ENCODE measurements at places on chromosomes 11 and 22.

- DNase-seq: no peak
Observed at GRCh38 chr11:6599881-6600390, 3.5 kb downstream of the RRP8 start.

DNA sequence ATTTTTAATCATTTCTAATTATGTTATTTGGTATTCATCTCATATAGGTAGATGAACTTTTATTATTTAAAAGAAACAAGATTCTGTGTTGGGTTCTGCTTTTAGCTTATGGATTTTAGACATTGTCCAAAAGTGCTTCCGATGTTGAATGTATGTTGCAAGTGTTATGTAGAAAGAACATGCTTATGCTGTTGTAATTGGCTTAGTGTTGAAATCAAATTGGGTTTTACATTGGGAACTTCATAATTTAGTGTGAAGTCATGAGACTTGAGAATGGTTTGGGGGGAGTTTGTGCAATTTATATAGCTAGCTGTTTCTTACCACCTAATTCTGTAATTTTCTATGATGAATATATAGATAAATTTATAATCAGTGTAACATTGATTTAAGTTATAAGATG is 3.6 kb downstream of the MTMR3 start:
- DNase-seq: no peak

DNA sequence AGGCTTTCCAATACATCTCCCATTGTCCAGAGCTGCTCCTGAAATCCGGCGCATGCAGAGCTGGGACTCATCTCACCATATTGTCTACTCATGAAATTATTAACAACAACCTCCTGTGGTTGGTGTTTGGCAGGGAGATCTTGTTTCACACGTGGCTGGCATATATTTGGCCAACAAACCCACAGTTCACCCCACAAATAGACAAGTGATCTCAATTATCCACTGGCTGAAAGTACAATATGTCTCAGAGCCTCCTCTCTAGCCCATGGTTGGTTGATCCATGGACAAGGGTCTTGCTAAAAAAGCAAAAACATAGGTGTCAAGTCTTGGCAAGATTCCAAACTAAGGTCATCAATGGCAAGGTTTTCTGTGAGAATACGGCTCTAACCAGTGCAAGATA is 386.9 kb downstream of the ETS1 start:
- no peak for DNase-seq

- no peak for DNase-seq
Observed at GRCh38 chr11:97107604-97108003, 717.8 kb downstream of the JRKL start.

- no peak for DNase-seq
Observed at GRCh38 chr22:40190501-40190900, 12.8 kb downstream of the TNRC6B start.

- no peak for DNase-seq
Observed at GRCh38 chr11:62497132-62497801, 49.3 kb downstream of the AHNAK start.

DNA sequence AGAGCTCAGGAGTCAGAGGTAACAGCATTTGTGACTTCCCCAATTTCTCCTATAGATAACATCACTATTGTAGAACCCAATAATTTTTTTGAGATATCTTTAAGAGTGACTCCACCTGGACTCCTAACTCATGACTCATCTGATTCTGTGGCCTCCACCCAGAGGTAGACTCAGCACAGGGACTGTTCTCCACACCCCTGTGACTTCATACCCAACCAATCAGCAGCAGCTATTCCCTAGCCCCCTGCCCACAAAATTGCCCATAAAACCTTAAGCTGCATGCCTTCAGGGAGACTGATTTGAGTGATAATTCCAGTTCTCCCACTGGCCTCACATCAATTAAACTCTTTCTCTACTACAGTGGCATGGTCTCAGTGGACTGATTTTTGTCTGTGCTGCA is 475.4 kb upstream of the FAT3 start:
- no peak for DNase-seq

GRCh38 chr22:42725606-42726355 is 5.1 kb upstream of the A4GALT start:
- DNase-seq: no peak

DNA sequence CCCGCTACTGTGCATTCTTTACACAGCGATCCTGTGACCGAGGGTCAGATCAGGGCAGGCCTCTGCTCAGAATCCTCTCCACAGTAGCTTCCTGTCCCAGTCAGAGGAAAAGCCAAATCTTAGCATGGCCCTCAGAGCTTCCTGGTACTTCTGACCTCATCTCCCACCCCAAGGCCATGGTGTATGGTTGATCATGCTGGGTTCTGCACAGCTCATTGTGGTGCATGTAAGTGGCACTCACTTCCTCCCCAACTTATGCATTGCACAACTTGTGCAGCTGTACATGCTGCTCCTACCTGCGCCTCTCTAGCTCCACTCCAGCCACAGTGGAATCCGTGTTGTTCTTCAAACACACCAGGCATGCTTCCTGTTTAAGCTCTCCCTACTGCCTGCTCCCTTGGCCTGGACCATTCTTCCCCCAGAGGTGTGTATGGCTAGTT is 20.3 kb downstream of the BMAL1 start:
- no peak for DNase-seq

DNA sequence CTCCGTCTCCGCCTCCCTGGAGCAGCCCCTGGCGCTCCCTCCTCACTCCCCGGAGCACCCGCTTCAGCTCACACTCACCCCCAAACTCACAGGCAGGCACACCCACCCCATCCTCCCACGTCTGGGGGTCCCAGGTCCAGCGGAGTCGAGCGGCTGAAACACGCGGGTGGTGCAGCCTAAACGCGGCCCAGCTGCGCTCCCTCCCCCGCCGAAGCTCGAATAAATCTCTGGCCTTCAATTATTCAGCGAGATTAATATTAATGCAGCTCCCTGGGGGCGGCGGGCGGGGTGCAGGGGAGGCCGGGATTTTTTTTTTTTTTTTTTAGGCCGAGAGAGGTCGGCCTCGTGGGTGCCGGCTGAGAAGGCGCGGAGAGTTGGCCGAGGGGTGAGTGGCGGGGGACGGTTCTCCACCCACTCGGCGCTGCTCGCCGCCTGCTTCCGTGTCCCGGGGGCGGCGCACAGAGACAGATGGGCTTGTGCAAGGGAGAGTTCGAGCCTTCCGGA is 524 bp upstream of the SLC1A2 start:
- DNase-seq: no peak

GRCh38 chr22:25758316-25758715 is 16.3 kb downstream of the MYO18B start:
- DNase-seq: no peak

DNA sequence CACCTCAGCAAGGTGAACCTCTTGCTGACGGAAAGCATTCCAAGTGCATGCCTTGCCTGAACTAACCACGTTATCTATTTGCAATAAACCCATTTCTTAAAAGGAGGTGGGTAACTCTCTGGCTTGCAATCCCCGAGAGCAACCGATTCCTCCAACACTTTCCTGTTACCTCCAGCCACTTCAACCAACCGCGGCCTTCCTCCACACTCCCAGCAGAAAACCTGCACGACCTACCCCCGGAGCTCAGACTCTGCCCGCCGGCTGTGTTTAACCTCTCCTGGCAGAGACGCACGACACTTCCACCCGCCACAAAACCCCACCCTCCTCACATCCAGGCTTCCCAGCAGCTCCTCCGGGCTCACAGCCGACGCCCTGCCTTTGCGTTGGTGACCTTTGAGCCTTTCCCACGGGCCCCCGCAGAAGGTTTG is 708 bp downstream of the SCO2 start:
- no peak for DNase-seq

DNA sequence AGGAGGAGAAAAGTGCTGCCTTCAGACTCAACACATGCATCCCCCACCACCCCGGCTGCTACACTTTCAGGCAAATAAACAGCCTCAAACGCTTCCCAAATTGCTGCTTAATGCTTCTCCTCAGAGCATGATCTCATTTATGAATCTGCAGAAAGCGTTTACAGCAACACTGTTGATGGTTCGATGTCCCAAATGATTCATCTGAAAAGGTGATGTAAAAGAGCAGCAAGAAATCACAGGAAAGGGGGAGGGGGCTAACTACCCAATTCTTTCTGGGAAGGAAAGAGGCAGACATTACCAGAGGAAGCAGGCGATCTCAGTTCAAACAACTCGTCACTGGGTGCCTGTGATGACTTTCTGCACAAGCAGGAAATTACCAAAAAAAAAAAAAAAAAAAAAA is 119.6 kb downstream of the TENM4 start:
- DNase-seq: no peak

GRCh38 chr11:86802146-86802545 is 1.8 kb downstream of the PRSS23 start:
- DNase-seq: no peak

DNA sequence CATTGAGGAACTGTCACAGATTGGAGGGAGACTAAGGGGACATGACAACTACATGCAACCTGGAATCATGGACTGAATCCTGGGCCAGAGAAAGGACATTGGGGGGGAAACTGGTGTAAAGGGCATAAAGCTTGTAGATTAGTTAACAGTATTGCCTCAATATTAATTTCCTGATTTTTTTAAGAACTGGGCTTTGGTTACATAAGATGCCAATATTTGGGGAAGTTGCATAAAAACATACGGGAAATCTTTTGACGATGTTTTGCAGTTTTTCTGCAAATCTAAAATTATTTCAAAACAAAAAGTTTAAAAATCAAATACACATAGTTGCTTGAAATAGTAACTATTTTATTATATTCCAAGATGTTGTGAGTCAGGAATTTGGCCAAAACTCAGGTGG is 2.9 kb upstream of the FOLR3 start:
- no peak for DNase-seq

DNA sequence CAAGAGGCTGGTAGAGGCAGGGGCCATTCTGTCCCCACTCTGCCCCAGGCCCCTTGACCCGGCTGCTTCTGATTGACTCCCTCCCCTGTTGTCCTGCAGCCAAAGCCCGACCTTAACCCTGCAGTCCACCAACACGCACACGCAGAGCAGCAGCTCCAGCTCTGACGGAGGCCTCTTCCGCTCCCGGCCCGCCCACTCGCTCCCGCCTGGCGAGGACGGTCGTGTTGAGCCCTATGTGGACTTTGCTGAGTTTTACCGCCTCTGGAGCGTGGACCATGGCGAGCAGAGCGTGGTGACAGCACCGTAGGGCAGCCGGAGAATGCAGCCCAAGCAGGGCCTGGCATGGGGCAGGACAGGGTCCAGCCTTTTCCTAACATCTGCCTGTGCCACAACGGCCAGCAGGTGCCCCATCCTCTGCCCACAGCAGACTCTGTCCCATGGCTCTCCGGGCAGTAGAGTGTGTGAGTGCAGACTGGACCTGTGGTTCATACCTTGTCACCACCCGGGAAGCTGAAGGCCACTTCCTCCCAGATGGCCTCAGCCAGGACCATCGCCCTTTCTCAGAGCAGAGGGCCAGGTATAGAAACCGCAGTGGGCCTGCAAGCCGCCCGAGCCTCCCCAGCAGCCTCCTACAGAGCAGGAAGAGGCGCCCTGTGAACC is 26.8 kb upstream of the MGAT3 start:
- no peak for DNase-seq

- no peak for DNase-seq
Observed at GRCh38 chr11:7936615-7937014, 4.9 kb downstream of the OR10A3 start.

- no peak for DNase-seq
Observed at GRCh38 chr11:133136376-133136775, 395.9 kb downstream of the OPCML start.

GRCh38 chr11:65401073-65401802 is 14.8 kb downstream of the FRMD8 start:
- DNase-seq: no peak

DNA sequence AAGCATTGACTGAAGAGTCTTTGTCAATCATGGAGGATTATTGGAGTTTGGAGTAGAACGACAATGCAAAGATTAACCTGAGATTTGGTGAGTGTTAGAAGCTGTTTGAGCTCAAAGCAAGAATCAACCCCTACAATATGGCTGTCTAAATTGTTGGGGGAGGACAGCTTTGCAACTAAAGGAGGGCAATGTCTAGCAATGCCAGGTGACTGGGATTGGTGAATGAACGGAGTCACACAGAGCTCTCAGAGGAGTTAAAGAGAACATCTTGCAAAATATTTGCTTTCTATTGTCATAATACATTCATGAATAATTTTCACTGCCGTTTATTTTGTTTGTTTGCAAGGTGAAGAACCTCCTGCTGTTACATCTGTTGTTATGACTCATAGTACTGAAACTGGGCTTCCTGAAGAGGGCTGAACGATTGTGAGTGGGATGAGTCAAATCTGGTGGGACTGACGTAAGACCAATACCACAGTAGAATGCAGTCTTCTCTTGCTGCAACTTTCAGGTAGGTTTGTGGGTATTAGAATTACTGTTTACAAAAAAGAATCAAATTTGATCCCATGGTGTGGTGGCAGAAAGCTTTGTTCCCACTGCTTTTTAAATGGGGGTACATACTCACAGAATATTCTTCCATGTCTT is 281.9 kb downstream of the CADM1 start:
- DNase-seq: no peak

DNA sequence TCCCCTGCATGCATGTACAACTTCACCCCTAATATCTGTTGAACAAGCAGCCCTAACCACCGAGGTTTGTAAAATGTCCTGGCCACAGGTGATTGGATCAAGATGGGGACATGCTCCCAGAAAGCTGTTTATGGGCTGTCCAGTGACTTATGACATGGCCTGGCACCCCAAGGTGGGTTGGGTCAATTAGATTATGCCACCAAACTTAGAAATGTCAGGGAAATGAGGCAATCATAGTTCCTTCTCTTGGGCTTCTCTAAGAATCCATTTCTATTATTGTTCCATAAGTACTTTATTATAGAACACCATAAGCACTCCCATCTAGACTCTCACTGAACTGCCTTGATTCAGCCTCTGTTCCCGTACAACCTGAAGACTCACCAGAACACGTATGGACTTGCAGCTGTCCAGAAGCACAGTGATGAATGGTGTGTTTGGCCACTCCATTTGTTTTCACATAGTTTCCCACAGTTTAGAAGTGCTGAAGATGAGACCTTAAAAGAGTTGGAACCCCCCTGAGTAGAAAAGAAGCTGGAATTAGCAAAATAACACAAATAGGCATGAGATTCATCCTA is 45.5 kb upstream of the OLFML1 start:
- DNase-seq: no peak

DNA sequence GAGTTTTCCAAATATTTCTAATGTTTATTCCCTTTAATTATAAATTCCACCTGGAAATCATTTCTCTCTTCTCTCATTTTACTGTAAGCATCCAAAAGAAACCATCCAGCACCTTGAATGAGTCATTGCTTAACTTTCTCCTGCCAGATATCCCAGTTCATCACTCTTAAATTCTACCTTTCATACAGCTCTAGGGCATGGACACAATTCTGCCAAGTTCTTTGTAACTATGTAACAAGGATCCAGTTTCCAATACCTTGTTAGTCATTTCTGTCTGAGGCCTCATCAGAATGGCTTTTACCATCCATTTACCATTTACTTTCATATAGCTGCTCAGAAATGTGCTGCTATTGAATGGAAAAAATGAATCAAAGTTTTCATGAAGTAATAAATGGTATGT is 455.4 kb upstream of the TENM4 start:
- DNase-seq: no peak

DNA sequence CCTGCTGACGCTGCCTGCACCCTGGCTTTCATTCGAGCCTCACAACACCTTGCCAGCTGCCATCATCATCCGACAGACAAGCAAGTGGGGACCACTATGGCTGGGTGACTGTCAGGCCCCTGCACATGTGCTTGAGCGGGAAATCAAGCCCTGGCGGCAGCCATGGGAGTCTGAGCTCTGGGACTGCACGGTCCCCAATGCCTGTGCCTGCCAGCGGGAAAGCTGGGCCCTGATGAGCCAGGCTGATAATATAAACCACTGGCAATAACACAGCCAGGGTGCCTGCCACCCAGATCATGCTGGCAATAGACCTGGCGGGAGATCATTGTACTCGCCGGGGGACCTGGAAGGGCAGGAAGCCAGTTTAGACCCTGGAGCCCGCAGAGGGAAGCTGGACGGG is 2.5 kb downstream of the FGF3 start:
- DNase-seq: no peak
